ENCODE measurements at places on chromosomes 6 and 20.
A peak's percentile ranks its signal among the peaks of the same experiment; 100 is the strongest.

GRCh38 chr6:55833284-55833683, 42.1 kb downstream of the BMP5 start:
- DNase-seq = no peak

DNA sequence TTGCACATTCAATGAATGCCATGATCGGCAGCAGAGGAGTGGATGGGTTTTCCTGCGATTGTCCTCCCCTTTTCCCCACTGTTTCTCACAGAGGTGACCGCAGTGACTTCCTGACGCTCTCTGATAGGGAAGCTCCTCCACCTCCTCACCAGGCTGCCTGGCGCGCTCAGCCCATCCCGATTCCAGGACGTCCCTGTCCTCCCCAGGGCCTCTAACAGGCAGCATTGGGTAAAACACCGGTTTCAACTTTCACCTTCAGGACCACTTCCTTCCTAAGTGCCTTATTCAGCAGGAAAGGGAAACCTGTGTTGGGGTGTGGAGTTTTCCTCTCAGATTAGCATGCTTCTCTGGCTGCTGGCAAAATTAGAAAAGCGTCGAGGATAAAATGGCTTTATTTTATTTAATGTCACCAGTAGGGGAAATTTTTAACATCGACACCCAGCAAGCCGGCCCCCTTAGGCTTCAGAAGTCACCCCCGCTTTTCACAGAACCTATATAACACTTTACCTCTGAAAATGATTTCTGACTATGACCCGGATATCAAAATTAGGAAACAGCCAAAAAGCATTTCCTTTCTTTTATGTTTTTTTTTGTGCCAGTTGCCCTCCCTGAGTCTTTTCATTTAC, 570.4 kb upstream of the GJE1 start:
- DNase-seq = peak; percentile 8

DNA sequence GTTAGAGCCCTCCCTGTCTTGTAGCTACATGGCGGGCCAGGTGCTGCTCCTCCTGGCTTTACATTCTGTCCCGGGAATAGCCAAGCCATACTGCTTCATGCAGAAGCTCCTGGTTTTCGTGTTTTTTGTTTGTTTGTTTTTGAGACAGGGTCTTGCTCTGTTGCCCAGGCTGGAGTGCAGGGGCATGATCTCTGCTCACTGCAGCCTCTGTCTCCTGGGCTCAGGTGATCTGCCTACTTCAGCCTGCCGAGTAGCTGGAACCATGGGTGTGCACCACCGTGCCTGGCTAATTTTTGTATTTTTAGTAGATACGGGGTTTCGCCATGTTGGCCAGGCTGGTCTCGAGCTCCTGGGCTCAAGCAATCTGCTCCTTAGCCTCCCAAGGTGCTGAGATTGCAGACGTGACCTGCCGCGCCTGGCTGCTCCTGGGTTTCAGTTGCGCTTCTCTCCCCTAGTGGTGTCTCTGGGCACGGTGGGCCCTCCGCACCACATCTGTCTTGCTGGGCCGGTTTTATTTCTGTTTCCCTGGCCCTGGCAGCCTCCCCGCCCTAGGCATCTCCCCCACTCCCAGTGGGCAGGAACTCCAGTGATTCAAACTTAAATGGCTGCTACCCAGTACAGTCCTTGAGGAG, 12.9 kb downstream of the CDYL start:
- DNase-seq = no peak

- DNase-seq = peak; percentile 33
Measured at GRCh38 chr6:37303891-37304503, 46.1 kb upstream of the TMEM217 start.

- DNase-seq = no peak
Measured at GRCh38 chr20:3932277-3932676, 43.1 kb downstream of the PANK2 start.

GRCh38 chr6:6230286-6230685, 90.2 kb downstream of the F13A1 start:
- no peak for DNase-seq

DNA sequence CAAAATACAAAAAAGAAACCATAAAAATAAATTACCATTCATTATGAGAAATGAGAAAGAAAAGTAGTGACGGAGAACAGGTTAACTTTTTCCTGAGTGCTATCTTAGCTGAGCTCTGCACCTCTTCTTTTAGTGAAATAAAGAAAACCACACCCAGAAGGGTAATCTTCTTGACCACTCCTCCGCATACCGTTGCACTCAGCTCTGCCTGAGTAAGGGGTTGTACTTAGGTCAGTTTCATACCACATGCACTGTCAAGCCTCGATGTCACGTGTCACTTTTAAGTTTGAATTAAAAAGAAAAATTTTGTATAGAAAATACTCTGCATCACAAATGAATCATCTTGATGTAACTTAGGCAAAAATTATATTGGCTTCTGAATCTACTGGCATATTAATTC, 2.8 kb downstream of the EZR start:
- DNase-seq = no peak

- no peak for DNase-seq
Measured at GRCh38 chr20:53128004-53128403, 155.8 kb downstream of the TSHZ2 start.

- DNase-seq = no peak
Measured at GRCh38 chr6:44809258-44809657, 421.8 kb downstream of the CDC5L start.

DNA sequence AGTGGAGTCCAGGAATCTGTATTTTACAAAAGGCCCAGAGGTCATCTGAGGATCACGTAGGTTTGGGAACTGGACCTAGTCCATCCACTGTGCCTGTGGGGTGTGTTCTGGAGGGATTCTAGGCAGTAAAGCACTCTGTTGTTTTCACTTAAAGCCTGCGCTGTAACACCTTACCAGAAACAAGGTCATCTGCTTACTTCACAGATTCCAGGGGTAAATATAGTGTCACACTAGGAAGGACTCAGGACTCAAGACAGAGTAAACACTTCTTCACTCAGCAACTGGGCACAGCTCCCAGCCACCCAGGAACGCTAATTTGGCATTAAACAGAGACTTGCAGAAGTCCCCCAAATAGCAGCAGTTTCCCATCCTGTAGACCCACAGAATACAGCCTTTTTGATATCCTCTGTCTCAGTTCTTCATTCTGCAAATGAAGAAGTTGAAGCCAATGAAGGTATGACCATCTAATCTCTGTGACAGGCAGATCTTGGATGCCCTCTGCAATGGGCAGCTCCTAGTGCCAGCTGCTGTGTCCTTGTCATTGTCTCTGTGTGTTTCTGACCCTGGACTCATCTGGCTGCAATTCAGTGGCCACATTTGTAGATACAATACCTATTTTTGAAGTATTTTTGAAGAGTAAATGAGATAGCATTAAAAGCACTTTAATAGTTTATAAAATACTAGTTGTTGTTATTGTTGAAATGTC, 129.1 kb downstream of the SLC24A3 start:
- DNase-seq = no peak

- no peak for DNase-seq
Measured at GRCh38 chr6:44787254-44787834, 399.8 kb downstream of the CDC5L start.

GRCh38 chr6:144471986-144472385, 186.9 kb downstream of the UTRN start:
- no peak for DNase-seq

GRCh38 chr6:27532820-27533538, 60.1 kb upstream of the ZNF184 start:
- no peak for DNase-seq

DNA sequence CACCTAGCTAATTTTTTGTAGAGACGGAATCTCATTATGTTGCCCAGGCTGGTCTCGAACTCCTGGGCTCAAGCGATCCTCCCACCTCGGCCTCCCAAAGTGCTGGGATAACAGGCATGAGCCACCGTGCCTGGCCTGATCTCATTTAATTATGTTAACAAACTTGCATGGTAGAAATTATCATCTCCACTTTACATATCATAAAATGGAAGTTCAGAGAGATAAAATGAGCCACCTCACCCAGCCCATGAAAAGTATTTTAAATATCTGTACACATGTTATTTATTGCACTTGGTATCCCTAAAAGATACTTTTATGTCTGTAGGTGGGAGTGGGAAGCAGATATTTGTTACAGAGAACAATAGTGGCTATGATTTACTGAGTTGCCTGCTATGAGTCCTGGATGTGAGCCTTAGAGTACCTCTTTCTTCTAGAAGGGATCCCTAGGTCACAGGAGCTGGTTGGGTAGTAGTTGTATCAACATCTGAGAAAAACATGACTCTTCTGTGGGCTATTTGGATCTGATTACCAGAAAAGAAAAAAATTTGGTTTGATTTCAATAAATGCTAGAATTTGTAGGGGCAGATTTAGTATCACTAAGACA, 52.4 kb upstream of the EIF2S2 start:
- no peak for DNase-seq

DNA sequence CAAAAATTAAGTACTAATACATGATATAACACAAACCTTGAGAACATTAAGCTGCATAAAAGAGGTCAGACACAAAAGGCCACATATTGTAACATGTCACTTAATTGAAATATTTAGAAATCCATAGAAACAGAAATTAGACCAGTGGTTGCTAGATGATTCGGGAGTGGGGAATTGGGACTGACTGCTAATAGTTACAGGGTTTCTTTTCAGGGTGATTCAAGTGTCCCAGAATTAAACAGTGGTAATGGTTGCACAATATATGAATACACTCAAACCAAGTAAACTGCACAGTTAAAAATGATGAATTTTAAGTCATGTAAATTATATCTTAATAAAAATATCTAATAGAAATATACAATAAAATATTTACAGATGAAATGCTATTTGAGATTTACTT, 174.5 kb downstream of the WDR27 start:
- DNase-seq = no peak

GRCh38 chr6:147135211-147135681, 69.0 kb upstream of the STXBP5 start:
- DNase-seq = no peak

GRCh38 chr6:13851803-13852202, 37.4 kb upstream of the MCUR1 start:
- no peak for DNase-seq

DNA sequence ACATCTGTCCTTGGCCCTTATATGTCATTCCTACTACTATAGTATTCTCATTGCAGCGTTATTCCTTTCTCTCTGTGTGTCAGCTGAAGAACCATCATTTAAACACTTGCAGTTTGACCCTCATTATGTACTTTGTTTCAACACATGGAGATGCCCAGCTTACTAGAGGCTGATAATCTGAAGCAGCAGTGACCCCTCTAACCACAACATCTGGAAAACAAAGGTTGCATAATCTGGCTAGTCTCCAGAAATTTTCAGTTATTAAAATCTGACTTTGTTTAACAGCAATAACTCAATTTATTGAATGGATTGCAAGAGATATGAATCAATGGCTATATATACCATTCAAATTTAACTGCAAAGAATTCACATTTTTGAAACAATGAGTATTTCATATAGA, 6.6 kb upstream of the PHIP start:
- no peak for DNase-seq

DNA sequence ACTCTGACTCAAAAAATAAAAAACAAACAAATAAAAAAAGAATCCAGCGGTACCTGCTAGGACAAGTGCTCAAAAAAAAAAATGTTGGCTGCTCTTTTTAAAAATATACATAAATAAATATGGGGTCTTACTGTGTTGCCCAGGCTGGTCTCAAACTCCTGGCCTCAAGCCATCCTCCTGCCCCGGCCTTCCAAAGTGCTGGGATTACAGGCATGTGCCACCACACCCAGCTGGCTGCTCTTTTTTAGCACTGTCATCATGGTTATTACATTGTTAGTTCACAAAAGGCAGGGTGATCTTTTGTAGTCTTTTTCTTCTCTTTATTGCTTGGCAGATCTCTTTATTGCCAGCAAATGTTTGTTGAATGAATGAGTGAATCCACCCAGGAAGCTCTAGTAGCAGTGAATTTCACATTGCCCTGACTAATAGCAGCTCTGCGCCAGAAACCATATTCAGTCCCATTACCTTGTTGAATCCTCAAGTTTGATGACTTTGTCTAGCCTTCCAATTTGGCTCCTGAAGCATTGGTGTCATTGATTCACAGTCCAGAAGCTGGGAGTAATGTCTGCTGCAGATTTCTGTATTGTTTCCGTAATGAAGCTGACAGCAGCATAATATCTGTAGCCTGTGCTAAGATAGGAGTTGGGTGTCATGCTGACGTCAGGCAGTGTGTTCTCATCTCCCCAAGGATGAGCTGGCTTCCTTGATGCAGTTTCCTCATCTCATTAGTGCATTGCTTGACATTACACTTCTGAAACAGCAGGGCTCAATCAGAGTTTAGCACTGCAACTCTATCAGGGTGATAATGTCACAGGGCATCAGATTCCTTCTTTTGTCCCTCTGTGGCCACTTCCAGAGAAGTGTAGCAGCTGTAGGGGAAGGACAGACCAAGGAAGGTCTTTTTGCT, 84.9 kb upstream of the TGM3 start:
- no peak for DNase-seq

DNA sequence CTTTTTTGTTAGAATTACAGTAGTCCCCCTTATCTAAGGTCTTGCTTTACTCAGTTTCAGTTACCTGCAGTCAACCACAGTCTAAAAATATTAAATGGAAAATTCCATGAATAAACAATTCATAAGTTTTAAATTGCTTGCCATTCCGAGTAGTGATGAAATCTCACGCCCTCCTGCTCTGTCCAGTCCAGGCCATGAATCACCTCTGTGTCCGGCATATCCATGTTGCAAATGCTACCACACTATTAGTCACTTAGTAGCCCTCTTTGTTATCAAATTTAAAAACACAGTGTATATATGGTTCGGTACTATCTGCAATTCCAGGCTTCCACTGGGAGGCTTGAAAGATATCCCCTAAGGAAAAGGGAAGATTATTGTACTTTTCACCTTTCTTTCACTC, 164.6 kb upstream of the FAM83B start:
- peak; percentile 25 for DNase-seq

DNA sequence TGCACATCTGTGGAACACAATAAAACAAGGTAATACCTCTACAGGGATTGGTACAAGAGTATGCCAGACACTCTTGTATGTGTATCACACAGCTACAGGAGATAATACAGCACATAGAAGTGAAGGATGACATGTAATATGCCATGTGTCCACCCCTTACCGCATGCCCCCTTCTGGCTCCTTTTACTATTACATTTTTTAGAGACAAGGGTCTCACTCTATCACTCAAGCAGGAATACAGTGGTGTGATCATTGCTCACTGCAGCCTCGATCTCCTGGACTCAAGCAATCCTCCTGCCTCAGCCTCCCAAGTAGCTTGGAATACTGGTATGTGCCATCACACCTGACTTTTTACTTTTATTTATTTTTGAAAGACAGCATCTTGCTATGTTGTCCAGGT, 4.2 kb upstream of the NCR3 start:
- DNase-seq = no peak

GRCh38 chr6:73144516-73144915, 80.8 kb downstream of the KHDC1L start:
- DNase-seq = no peak

GRCh38 chr6:42315991-42316970, 98.6 kb upstream of the MRPS10 start:
- DNase-seq = peak; percentile 73

DNA sequence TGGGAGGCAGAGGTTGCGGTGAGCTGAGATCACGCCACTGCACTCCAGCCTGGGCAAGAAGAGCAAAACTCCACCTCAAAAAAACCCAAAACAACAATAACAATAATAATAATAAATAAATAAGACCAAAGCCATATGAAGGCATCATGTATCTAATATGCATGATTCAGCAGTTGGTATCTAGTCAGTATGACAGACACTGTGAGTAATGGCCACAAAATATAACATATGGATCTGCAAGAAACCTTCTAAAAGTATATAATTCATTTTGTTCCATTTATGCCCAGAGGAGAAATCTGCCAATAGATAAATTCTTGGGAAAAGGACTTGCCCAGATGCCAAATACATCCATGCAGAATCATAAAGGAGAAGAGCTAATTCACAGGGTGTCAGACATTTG, 252.3 kb downstream of the BTBD9 start:
- DNase-seq = no peak

Measured in H54 (cell line).